Neuronal stem cell (in vitro differentiated cells): ENCODE measurements at places on chromosomes 2 and 18.
A peak's percentile ranks its signal among the peaks of the same experiment; 100 is the strongest.

- DNase-seq: no peak
Observed at GRCh38 chr18:57887543-57888383, 84.6 kb upstream of the ATP8B1 start.

- DNase-seq: peak; percentile 76
Observed at GRCh38 chr2:88190808-88191721, 20.9 kb downstream of the THNSL2 start.

- no peak for DNase-seq
Observed at GRCh38 chr2:218329826-218330593, 26.6 kb upstream of the CATIP start.

DNA sequence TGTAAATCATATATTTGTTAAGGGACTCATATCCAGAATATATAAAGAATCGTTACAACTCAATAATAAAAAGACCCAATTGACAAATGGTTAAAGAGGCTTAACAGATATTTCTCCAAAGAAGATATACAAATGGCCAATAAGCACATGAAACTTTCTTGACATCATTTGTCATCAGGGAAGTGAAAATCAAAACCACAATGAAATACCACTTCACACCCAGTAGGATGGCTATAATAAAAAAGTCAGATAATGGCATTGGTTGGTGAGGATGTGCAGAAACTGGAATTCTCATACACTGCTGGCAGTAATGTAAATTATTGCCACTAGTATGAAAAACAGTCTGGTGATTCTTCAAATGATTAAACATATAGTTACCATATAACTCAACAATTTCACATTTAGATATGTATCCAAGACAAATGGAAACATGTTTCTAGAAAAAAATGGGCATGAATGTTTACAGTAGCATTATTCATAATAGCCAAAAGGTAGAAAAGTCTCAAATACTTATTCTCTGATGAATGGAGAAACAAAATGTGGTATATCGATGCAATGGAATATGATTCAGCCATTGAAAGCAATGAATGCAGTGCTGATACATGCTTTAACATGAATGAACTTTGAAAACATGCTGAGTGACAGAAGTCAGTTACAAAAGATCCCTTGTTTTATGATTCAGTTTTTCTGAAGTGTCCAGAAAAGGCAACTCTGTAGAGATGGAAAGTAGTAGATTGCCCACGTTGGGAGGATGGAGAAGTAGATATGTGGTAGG lies 304.6 kb upstream of the ZEB2 start:
- DNase-seq: no peak

DNA sequence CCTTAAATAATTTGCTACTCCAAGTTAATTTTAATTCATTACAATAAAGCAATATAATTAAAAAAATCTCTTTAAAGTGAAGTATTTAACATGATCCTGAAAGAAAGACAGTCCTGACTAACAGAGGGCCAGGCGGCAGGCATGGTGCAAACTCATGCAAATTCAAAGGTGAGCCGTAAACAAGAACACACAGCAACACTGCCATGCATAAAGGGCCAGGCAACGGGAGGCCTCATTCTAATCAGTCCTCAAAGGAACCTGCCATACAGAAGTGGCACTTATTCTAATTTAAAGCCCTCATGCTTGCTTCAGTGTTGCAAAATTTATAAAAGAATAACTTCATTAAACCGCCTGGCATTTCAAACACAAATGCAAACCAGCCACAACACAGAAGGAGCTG lies 277.0 kb downstream of the ZNF521 start:
- DNase-seq: no peak

- DNase-seq: no peak
Observed at GRCh38 chr2:101540518-101540917, 65.6 kb upstream of the RFX8 start.

GRCh38 chr2:68971591-68972231 lies 2.7 kb upstream of the GKN1 start:
- DNase-seq: no peak

DNA sequence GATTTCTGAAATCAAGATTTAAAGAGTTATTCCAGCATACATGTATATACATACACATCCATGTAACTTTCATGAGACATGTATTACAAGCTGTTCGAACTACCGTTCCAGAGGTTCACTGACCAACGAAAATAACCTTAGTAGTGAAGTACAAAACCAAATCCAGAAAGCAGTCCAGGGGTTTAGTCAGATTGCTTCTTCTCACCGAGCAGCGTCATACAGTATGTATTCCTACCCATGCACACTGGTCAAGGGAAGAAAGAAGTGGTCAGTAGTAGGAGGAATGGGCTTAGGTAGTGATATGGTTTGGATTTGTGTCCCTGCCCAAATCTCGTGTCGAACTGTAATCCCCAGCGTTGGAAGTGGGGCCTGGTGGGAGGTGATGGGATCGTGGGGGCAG lies 45.3 kb downstream of the E2F6 start:
- DNase-seq: no peak

DNA sequence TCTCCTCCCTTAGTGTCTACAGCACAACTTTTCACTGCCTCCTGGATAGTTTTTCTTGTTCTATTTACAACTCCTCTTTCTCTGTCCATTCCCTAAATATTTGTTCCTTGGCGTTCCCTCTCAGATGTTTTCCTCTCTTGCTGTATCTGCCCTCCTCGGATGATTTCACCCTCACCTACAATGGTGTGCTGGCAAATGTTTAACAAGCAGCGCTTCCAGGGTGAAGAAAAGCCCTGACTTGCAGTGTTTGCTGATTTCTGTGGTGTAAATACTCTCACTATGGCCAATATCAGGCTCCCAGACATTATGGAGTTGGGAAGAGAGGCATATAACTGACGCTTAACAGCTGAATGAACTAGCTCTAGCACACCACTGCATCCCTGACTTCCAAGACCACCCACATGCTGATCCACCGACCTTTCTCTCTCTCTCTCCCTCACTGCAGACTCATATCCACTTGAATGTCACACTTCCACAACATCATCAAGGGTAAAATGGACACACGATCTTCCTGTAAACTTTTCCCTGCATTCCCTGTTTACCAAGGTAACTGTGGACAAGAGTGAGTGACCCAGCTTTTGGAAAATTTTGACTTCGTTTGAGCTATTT lies 31.5 kb upstream of the SPTBN1 start:
- DNase-seq: no peak

DNA sequence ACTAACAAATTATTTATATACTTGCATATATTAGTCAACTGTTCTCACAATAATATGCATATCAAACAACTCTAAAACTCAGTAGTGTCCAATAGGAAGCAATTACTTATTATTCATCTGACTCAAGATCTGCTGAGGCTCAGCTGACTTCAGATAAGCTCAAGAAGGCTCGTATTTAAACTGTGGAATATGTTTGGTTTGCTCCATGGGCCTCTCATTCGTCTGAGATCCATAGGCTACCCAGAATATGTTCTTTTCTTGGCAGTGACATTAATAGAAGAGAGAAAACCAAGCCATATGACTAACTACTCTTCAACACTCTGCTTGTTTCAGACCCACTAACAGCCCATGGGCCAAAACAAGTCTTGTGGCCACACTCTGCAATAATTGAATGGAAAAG lies 107.7 kb upstream of the MAP2 start:
- no peak for DNase-seq

DNA sequence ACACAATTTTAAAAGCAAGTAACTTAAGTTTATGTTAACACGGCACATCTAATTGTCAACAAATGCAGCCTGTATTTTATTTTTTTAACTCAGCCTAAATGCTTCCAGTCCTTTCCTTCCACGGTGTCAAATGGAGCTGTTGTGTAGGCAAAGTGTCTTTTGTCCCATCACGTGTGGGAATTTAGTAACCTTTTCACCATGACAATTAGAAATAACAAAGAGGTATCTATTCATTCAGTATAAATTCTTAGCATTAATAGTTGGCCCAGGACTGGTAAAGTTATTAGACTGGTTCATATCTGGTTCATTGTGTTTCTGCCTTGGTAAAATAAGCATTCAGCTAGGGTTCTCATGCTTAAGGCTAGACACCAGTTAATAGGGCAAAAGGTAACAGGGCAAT lies 47.9 kb downstream of the FRZB start:
- no peak for DNase-seq

- no peak for DNase-seq
Observed at GRCh38 chr2:194494401-194494800, 1162.6 kb upstream of the SLC39A10 start.

DNA sequence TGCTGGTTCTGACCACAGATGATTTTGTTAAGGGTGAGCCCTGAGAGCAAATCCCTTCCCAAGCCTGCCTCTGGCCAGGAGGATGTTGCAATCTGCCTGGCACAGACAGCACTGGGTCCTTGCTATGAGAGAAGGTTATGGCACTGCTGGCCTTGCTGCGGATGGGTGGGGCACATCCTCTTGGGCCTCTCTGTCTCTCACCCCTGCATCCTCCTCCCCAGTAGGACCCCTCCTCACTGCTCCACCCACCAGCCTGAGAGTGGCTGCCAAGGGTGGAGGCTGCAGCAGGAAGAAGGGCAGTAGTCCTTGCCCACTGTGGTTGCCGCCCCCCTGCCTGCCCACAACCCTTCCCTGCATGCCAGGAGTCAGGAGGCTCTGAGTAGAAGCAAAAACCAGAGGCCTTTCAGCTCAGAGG lies 180.9 kb downstream of the ZBTB7C start:
- no peak for DNase-seq

- DNase-seq: no peak
Observed at GRCh38 chr2:88603146-88603545, 24.1 kb downstream of the EIF2AK3 start.

DNA sequence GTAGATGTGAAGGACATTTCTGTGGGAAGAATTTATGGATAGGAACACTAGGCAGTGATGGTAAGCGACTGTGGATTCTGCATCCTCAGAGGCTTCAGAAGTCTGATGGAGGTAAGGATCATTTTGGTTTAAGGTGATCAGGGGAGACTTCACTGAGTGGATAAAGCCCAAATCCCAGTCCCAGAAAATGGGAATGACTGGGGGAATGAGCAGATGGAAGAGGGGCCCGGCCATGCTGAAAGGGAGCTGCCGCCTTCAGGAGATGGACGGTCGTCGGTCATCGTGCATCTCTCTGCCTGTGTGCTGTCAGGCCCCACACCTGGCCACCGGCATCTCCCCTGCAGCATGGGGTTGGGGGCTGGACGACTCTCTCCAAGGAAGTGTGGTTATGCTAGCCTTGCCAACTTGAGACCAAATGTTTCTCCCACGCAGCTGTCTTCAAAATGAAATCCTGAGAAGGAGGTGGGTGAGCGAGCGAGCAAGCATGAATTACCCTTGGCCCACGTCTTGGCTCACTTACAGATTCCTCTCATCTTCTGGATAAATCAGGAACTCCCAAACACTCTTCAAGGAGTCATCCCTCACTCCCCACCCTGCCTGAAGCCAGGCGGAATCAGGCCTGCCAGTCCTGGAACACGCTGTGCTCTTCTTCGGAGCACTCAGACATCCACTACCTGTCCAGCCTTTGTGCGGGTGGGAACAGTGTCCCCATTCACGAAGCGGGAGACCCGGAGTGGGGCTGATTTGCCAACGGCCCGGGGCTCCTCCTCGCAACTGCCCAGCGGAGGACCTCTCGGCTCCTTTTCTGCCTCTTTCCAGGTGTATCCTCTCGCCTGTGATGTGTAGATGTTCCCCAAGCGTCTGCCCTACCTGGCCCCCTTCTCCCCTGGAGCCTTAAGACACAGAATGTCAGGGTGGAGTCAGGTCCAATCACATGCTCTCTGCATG lies 85.6 kb downstream of the PRKCE start:
- no peak for DNase-seq

GRCh38 chr2:70920367-70920715 lies 15.4 kb upstream of the ATP6V1B1 start:
- no peak for DNase-seq

DNA sequence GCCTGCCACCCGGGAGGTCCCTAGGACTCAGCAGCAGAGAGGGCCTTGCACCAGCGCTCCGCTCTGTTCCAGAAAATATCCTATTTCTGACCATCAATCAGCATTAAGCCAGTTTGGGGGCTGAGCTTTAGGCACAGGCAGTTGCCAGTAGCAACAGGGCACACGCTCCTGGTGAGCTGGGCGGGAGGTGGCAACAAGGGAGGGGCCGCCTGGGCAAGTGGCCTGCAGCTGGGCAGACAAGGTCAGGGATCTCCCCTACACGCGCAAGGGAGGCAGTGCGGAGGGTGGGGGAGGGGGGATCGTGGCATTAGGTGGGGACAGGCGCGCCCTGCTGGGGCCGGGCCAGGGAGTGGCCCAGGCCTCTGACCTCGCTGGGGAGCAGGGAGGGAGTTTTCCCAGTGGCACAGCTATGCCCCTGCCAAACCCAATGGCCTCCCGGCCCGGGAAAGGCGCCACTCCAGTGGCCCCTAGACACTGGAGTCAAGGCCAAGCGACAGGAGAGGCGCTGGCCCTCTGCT lies 302.8 kb downstream of the NCKAP5 start:
- peak; percentile 35 for DNase-seq

- no peak for DNase-seq
Observed at GRCh38 chr18:33375829-33376228, 64.7 kb downstream of the CCDC178 start.

GRCh38 chr2:120525056-120526046 lies 179.4 kb downstream of the INHBB start:
- DNase-seq: no peak

GRCh38 chr2:167048829-167049228 lies 160.5 kb downstream of the XIRP2 start:
- no peak for DNase-seq

DNA sequence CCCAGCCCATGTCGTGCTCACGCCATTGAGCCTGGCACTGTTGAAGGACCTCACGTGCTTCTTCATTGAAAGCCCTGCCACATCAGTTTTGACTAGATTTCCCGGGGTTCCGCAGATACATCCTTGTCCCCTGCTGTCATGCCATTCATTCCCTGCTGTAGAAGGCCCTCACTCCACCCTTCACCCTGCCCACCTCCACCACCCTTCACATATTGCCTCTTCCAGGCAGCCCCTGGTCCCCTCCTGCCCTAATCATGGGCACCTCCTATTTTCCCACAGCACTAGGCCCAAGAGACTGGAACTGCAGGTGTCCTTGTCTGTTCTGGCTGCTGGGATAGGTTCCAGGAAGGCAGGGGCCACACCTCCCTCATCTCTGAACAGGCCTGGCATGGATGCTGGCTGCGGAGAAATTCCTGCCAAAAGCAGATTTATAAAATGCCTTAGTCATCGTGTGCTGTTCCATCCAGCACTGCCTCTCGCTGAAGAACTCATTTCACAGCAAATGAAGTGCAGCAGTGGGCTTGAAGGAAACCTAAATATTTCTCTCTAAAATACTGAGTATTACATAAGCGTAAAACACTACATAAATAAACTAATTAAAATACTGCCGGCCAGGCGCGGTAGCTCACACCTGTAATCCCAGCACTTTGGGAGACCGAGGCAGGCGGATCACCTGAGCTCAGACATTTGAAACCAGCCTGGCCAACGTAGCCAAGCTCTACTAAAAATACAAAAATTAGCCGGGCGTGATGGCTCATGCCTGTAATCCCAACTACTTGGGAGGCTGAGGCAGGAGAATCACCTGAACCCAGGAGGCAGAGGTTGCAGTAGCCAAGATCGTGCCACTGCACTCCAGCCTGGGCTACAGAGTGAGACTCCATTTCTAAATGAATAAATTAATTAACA lies 38.4 kb downstream of the EIF4E2 start:
- DNase-seq: no peak

GRCh38 chr2:88599527-88599926 lies 27.7 kb downstream of the EIF2AK3 start:
- DNase-seq: no peak

GRCh38 chr2:120474486-120474885 lies 128.6 kb downstream of the INHBB start:
- DNase-seq: no peak

- DNase-seq: no peak
Observed at GRCh38 chr18:5059696-5060032, 137.4 kb downstream of the AKAIN1 start.

- no peak for DNase-seq
Observed at GRCh38 chr18:9530226-9531009, 55.1 kb downstream of the RALBP1 start.
